Occipital lobe (tissue), 3 donors: ENCODE measurements at places on chromosomes 2 and 18.

GRCh38 chr18:57915865-57916582 lies 112.9 kb upstream of the ATP8B1 start:
- DNase-seq = peak; percentile 53

DNA sequence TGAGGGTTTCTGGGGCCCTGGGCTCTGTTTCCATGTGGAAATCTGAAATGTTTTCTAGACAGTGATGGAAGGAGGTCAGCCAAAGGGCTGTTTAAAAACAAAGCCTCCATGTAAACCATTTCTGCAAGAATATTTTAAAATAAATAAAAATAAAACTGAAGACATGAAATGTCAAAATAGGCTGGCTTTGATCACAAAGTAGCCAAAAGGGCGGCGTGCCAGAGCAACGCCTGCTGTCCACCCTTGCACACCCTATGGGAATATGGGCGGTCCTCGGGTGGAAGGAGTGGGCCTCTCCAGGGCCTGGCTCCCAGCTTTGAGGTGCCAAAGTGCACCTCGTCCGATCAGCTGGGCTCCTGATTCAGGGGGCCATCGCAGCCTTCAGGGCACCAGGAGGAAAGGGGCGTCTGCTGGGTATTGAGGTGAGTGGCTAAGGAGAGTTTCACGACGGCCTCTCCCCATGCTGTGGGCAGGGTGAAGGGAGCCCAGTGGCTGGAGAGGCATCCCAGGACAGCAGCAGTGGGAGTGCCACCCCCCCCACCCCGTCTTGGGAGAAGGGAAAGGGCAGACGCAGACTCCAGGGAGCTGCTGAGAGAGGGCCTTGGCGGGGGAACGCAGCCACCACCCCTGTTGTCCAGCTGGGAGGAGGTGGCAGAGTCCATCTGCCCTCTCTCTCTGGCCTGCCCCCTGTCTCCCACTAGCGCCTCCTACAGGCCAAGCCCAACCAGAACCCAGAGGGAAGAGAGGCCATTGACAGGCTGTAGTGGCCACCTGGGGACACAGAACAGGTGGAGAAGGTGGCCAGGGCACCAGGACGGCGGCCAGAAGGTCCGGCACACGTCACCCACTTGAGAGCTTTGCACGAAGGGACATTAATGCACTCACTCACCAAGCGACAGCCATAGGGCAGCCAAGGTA lies 5.7 kb upstream of the ERFE start:
- DNase-seq = no peak

DNA sequence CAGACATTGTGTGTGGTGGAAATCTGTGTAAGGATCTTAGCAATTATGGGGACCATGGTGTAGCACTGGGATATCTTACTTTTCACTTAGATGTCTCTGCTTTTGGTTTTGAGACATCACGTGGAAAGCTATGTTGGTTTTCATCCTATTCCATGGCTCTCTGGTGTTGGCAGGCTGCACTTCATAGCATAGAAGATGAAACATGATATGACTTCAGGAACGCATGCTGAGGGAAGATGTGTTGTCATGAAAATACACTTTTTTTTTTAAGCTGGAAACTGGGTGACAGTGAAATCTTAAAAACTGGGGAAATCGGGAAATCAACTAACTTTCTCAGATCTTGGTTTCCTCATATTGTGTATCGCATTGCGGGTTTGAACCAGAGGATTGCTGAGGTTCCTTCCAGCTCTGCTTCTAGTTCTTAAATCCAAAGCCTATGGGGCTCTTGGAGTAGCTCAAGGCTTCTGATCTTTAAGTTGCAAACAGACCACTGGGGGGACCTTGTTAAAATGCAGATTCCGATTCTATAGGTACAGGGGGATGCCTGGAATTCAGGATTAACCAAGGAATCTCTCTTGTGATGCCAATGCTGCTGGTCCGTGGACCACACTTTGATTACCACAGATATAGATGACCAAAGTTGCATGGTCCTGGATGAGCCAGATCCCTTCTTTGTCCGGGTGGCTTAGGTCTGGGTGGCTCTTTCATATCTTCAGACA lies 160.7 kb downstream of the SH3RF3 start:
- no peak for DNase-seq

GRCh38 chr2:111054791-111055691 lies 65.7 kb upstream of the BCL2L11 start:
- no peak for DNase-seq

DNA sequence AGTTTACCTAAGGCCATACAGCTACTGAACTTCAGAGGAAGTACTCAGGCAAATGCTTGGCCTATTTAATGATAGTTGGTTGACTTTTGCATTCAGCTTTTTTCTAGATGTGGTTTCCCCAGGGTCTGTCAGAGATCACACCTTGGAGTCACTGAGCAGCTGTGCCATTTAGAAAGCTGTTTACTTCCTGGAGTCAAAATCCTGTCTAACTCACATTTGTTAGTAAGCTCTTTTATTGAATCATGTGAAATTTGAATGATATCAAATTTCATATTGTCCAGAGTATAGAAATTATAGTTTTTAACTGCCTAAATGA lies 7.6 kb upstream of the TRIB2 start:
- DNase-seq = no peak

DNA sequence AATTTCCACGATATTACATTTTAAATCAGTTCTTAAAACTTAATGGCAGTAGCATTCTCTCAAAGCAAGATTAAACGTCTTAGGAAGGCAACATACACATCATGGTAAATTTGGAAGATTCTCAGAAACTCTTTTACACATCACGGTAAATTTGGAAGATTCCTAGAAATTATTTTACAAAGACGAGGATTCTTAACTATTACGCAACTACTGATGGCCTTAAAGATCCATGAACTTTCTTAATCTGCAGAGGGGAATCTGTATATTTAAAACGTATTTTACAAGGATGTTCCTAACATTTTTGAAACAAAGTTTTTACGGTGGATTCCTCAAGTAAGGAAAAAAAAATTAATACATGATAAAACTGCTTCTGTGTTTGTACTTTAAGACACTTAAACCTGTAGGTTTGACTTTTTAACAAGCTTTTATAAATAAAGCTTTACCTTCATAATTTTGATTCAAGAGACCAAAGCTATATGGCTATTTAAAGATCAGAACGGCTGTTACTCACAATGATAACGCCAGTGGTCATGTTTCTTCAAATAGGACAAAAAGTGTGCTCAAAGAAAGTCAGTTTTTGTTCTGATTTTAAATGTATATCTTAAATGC lies 1.7 kb downstream of the ATF2 start:
- no peak for DNase-seq

GRCh38 chr2:150570712-150571111 lies 83.2 kb upstream of the RND3 start:
- no peak for DNase-seq

DNA sequence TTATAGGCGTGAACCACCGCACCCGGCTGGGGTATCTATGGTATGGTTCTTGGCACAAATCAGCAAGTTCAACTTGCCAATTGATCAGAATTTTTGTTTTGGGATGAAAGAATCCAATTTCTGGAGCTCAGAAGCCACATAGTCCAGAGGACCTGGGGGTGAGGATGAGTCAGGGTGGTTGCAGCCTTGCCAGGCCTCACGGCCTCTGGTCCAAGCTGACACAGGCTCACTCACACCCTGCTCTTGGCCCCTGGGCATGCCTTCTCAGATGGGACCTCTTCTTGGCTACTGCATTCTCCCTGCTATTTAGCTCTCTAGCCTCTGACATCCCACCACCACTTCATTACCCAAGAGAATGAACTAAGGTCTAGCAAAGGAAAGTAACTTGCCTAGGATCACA lies 16.3 kb downstream of the CAPG start:
- no peak for DNase-seq

GRCh38 chr2:8583400-8584173 lies 98.3 kb upstream of the ID2 start:
- peak; percentile 56 for DNase-seq
